ENCODE measurements at places on chromosomes 13 and 19.

DNA sequence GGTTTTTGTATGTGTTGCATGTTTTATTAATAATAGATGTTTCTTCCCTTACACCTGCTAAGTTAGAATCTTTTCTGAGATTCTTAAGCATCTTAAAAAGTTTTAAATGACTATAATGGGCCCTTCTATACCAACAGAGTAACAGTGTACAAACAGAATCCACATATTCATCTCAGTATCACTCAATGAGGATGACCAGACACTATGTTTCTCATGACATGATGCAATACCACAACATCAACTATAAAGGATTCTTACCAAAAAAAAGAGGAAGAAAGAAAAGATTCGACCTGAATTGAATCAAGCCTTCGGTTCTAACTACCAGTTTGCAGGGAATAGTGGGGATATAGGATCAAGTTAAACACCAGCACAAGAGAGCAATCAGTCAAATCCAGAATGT lies 56.5 kb downstream of the INTS6 start:
- DNase-seq = no peak

DNA sequence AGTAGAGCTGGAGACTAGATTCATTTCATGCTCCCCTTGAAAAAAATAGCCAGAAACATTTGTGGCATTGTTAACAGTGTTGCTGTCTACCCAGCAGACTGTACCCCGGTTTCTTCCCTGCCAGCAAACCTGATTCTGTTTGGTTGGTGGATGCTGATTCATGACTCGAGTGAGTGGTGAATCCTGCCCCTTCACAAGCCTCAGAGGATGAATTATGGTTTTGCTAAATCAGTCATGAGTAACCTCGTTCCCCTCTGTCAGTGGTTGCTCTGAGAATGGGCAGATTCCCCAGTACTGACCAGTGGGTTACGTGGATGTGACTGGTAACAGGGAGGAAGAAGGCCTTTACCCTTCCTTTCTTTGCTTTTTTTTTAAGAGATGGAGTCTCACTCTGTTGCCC lies 10.1 kb downstream of the NLRP12 start:
- DNase-seq = no peak

- no peak for DNase-seq
Measured at GRCh38 chr13:45439781-45440462, 21.7 kb upstream of the SLC25A30 start.

DNA sequence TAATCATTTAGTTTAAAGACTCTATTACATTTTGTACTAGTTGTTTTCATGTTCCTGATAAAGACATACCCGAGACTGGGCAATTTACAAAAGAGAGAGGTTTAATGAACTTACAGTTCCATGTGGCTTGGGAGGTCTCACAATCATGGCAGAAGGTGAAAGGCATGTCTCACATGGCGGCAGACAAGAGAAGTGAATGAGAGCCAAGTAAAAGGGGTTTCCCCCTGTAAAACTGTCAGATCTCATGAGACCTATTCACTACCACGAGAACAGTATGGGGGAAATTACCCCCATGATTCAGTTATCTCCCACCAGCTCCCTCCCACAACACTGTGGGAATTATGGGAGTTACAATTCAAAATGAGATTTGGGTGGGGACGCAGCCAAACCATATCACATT lies 129.2 kb downstream of the PAN3 start:
- DNase-seq = no peak

DNA sequence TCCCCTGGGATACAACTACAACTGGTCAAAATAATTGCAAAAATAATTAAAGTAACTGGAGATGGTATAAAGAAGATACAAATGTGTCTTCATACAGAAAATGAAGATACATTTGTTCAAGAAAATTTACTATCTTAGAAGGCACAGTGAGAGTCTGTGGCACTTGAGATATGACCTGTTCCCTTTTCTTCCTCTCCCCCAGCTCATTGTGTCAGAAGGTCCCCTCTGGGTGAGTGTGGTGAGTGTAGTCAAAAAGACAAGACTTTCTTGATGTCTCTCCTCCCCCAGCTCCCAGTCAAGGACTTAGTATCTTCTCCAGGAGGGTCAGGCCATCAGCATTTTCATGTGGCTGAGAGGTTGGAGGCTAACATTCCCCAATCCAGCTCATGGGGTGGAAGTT lies 51.7 kb downstream of the EDNRB start:
- DNase-seq = no peak

DNA sequence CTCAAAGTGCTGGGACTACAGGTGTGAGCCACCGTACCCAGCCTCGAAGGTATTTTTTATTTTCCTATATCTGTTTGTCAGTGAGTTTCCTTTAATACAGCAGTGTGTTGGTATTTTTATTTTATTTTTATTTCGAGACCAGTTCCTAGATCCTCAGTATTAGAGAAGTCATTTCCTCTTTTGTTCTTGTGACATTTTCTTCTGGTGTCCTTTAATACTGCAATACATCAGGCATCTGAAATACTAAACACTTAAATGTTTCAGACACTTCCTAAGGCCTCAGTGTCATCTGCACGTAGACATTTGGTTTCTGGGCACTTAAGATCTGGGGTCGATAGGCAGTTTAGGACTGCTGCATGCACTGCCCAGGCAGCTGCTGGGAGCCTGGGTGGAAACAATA lies 22.5 kb downstream of the GATAD2A start:
- DNase-seq = no peak

DNA sequence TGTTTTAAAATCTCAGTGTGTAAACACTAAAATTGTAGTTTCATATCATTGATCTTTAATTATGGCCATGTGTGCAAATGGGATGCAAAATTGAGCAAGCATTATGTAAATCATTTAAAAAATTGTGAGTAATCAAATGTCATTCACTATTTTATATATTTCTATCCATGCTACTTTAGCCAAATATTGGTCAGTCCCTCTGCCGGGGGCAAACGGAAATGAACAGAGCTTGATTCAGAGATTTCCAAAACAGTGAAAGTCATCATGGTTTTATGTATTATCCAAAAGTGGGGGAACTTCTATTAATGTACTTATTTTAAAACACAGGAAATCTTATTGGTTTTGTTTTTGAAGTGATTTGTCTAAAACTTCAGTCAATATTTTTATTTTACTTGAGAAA lies 219.1 kb downstream of the IRS2 start:
- no peak for DNase-seq

GRCh38 chr13:42656958-42657357 lies 83.0 kb downstream of the TNFSF11 start:
- no peak for DNase-seq

DNA sequence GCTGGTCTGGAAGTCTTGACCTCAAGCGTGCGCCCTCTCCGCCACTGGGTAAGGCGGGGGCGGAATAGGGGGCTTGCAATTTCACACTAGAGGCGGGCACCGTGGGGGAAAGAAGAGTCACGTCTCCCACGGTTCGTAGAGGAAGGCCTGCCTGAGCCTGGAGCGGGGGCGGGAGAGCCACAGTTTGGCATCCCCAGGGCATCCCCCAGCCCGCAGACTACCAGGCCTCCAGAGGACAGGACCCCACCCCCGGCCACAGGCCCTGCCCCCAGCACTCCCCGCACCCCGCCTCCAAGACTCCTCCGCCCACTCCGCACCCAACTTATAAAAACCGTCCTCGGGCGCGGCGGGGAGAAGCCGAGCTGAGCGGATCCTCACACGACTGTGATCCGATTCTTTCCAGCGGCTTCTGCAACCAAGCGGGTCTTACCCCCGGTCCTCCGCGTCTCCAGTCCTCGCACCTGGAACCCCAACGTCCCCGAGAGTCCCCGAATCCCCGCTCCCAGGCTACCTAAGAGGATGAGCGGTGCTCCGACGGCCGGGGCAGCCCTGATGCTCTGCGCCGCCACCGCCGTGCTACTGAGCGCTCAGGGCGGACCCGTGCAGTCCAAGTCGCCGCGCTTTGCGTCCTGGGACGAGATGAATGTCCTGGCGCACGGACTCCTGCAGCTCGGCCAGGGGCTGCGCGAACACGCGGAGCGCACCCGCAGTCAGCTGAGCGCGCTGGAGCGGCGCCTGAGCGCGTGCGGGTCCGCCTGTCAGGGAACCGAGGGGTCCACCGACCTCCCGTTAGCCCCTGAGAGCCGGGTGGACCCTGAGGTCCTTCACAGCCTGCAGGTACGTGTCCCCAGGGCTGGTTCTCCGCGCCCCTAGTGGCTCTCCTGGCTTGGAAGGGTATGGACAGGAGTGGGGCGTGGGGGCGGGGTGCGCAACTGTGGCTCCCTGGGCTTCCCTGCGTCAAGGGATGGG lies at the start of gene ANGPTL4:
Gene ANGPTL4 (plus strand): TSS at position 353 of the 969 bp plus-strand sequence. CDS start 167 bp downstream, at position 520.
- peak; percentile 83 for DNase-seq

DNA sequence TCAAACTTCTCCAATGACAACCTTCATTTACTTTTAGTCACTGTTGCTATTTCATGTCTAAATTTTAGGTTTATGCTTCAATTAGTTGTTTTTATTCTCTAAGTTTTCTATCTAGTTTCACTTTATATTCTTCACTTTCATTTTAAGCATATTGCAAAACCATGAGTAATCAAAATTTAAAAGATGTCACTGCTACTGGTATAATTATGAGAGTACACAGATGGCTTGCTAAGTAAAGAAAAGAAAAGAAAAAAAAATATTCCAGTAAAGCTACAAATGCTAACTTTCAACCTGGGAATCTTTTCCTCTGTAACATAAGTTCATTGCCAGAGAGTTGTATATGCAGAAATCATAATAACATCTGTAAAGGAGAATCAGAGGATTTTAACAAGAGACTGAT lies 1624.7 kb downstream of the PCDH9 start:
- DNase-seq = no peak

GRCh38 chr13:46565808-46566750 lies 13.1 kb downstream of the LRCH1 start:
- DNase-seq = no peak

GRCh38 chr19:43643326-43643725 lies 3.7 kb upstream of the CADM4 start:
- no peak for DNase-seq

DNA sequence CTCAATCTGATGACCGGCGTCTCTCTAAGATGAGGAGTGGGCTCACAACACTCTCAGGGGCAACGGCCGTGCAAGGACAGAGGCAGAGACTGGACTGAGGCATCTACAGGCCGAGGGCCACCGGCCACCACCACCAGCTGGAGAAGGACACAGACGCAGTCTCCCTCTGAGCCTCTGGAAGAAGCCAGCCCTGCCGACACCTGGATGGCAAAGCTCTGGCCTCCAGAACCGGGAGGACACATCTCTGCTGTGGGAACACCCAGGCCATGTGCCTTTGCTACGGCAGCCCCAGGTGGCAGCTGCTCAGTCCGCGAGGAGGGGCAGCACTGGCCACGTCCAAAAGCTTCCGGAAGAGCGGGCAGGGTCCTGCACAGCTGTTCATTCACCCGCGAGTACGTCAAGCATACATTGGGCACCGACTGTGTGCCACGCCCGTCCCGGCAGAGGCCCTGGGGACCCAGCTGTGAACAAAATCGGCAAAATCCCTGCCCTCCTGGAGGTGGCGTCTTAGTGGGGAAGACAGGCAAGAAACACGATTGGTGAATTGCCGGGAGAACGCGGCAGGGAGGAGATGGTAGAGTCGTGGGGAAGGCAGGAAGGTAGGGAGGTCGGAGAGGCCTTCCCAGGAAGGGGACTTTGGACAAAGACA lies 17.1 kb downstream of the C2CD4C start:
- DNase-seq = no peak

DNA sequence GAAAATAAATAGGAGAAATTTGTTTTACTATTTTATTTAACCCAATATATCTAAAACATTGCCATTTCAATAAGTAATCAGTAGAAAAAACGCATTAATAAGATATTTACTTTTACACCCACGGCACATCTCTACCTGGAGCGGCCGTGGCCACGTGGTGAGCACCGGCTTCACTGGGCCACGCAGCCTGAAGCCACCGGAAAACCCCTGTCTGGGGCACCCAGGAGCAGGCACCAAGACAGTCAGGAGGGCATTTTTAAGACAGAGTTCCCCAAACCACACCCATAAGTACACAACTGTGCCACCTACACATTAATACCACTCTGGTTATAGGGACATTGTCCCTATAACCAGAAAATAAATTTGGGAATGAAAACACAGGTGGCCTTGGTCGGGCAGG lies 80.9 kb downstream of the SPACA7 start:
- DNase-seq = no peak

- no peak for DNase-seq
Measured at GRCh38 chr19:4795400-4795799, 3.9 kb downstream of the FEM1A start.

GRCh38 chr19:35978832-35979365 lies 16.1 kb upstream of the SDHAF1 start:
- no peak for DNase-seq

- DNase-seq = no peak
Measured at GRCh38 chr13:44232774-44233173, 140.8 kb upstream of the SERP2 start.

DNA sequence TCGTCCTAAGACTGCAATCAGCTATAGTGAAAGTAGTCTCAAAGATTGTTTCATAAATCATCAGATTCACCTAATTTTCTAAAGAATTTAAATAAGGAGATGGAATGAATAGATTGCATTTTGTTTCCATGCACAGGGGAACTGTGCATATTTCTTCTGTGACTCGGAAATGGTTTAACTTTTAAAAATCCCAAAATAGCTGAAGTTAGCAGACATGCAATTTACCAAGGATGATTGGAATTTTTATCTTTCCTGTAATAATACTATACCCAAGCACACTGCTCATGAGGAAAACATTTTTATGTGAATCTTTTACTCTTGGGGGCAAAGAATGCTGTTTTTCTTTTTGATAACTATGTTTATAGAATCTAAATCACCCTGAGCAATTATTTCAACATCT lies 15.0 kb upstream of the LMO7 start:
- no peak for DNase-seq

- no peak for DNase-seq
Measured at GRCh38 chr19:1453525-1454364, 3.8 kb downstream of the APC2 start.

- DNase-seq = peak; percentile 28
Measured at GRCh38 chr19:38255383-38256014, 675 bp downstream of the PPP1R14A start.

DNA sequence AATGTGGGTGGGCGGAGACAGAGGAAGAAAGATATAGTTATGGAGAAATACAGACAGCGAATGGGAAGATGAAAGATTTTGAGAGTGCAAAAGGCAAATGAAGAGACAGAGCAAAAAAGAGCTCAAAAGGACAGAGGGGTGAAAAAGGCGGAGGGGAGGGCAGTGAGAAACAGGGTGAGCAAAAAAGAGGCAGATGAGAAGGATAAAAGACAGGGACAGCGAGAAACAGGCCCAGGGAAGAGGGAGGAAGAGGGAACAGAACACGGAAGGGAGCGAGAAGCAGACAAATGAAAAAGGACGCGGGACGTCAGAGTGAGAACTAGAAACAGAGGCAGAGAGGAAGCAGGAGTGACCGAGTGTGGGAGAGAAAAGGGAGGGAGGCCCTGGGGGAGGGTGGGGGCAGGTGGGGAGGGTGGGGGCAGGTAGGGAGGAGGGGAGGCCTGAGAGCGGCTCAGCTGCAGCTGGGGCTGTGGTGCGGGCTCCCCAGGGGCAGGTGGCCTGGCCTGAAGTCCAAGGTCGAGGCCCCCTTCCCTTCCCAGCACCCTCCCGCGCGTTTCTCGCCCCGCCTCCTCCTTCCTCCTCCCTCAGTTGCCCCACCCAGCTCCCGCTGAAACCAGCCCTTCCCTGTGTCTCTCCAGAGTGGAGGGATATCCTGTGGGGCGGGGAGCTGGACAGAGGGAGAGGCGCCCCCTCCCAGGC lies 2.9 kb downstream of the KLK1 start:
- no peak for DNase-seq

GRCh38 chr13:112748947-112749735 lies 59.3 kb downstream of the ATP11A start:
- DNase-seq = peak; percentile 26

GRCh38 chr19:1172353-1173158 lies 1.5 kb downstream of the SBNO2 start:
- DNase-seq = peak; percentile 78
